Right lobe of liver (tissue), 6 donors: ENCODE measurements at places on chromosomes 5 and 9. TPM values are rescaled to one million over a fixed set of nuclear protein-coding genes. Genes with fewer than 3 reads are reported as not detected.

Gene ADGRV1
- total RNA-seq: 13.0 TPM

Gene EIF4EBP3
- 19.1 TPM for total RNA-seq

Gene PCDH12
- 1.9 TPM for total RNA-seq

Gene NFIB
- total RNA-seq: 32.0 TPM

Gene ACOT12
- total RNA-seq: 50.5 TPM

GRCh38 chr9:77808751-77809081 lies 160.6 kb upstream of the GNA14 start:
- no peak for DNase-seq

- DNase-seq: peak; percentile 45
These were observed 29.1 kb upstream of the IRX4 start for GRCh38 chr5:1911773-1912235.

DNA sequence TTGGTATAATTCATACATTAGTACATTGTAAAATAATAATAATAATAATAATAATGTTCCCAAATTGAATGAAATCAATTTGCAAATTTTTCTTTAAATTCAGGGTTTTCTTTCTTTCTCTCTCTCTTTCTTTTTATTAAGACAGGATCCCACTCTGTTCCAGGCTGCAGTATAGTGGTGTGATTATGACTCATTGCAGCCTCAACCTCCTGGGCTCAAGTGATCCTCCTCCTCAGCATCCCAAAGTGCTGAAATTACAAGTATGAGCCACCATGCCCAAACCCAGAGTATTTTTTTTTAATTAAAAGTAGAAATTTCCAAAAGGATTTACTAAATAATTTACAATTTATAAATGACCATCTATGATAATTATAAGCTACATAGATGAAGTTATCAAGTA lies 117.7 kb downstream of the HOMER1 start:
- DNase-seq: no peak

DNA sequence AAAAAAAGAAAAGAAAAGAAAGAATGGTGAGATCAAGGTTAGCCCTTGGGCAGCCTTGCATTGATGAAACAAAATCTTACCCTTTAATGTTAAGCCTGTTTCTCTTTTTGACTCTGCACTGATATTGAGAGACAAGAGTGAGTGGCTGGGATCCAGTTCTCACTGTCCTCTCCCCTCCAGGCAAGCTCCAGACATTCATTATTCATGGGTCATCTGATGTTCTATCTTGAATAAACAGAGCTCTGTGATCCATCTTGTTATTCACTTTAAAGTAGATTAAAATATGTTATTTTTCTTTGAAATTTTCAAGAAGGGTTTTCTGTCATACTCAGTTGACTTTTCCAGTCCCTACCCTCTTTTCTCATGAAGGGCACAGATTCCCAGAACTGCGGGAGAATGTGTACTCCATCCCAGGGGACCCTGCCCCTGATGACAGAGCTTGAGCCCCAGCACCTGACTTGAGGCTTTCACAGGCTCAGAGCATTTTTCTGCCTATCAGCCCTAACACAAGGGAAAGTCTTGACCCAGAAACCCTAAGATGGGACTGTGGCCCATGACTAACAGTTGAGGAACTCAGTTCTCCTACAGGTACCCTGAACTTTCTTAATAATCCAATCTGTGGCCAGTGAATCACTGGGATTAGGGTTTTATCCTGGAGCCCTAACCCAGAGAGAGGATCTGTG lies 24.1 kb downstream of the ACTL7B start:
- DNase-seq: no peak

DNA sequence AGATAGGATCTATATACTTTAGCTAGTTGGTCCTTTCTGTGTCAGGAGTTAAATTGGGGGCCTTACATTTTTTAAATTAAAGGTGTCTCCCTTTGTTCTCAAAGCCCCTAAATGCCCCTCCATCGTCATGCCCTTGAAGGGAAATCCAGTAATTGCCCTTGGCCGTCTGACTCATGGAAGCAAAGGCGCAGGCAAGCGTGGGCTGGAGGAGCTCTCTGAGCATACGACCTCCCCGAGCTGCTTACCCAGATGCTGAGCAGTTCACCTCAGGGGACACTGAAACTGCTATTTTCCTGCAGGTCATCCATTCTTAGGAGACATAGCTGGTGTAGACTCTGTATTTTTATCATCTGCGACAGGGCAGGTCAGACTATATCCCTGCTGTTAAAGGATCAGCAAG lies 23.0 kb downstream of the PCSK1 start:
- DNase-seq: no peak

- no peak for DNase-seq
These were observed 849.6 kb upstream of the DMAC1 start for GRCh38 chr9:8649160-8649559.

GRCh38 chr5:172115541-172115982 lies 72.5 kb downstream of the STK10 start:
- DNase-seq: no peak

GRCh38 chr9:91458906-91459305 lies 35.3 kb upstream of the NFIL3 start:
- no peak for DNase-seq

DNA sequence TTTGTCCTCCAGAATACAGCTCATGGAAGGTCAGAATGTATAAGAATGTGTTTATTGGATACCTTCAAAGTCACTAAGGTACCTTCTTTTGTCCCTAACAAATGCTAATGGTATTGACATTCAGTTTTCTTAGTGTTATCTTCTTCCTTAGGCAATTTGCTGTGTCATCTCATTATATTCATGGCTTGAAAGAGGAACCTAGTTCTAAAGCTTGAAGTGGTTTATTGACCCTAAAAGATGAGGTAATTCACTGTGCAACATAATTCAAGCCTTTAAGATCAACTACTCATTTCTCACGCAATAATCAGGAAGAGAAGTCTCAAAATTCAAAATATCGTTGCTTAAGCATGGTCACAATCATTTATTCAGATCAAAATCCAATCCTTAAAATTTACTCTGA lies 342.7 kb upstream of the RIOK2 start:
- no peak for DNase-seq

GRCh38 chr5:10474521-10475075 lies 32.9 kb downstream of the ROPN1L start:
- no peak for DNase-seq

DNA sequence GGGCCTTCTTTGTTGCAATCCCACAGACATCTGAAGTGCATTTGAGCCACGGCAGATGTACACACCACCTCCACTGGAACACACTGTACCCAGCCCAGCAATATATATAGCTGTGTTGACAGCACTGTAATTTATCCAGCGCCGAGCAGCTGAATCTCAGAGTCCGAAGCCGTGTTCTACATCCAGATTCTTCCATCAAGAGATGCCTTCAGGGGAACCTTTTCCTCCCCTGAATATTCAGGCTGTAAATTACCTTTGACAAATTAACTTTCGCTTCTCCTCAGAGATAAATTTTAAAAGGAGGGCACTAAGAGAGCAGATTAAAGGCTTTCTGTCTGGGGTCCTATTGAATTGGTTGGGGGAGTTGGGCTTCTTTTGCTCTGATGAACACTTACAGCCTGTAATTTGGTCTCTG lies 76.4 kb downstream of the ROR2 start:
- no peak for DNase-seq

- no peak for DNase-seq
These were observed 41.3 kb downstream of the PPARGC1B start for GRCh38 chr5:149771216-149771980.

- no peak for DNase-seq
These were observed 76.2 kb downstream of the ARHGAP26 start for GRCh38 chr5:142846406-142846805.

GRCh38 chr9:93659837-93660177 lies 83.4 kb downstream of the PHF2 start:
- DNase-seq: no peak

GRCh38 chr9:27276193-27277030 lies 20.5 kb downstream of the EQTN start:
- DNase-seq: no peak

DNA sequence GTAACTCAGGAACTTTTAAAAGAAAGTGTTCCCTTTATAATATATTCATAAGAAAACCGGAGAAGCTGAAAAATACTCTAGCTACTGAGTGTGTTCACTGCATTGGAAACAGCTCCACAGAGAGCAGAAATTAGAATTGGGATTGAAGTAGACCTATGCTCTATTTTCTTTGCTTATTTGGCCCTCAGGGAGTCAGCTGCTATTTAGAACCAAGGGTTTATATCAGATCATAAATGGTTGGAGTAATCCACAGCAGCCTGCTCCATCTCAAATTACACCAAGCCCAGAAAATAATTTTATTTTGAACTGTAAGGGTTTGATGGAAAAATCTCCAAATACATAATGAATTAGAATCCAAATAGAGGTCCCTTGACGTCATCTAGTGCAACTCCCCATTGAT lies 202.6 kb downstream of the ADAMTSL1 start:
- no peak for DNase-seq

DNA sequence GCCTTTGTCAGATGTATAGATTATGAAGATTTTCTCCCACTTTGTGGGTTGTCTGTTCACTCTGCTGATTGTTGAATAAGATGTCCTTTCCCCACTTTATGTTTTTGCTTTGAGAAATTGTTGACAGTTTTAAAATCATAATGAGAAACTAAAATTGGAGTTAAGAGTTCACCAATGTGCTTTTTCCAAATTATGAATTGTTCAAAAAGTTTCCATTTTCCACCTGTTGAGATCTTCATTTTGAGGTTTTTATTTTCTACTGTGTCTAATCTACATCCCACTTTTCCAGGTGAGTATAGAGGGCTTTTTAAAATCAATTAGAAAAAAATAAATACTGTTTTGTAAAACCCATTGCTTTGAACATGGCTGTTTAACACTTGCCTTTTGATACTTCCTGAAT lies 55.8 kb downstream of the LNPEP start:
- no peak for DNase-seq

GRCh38 chr9:90559075-90560073 lies 83.2 kb downstream of the DIRAS2 start:
- DNase-seq: no peak

- no peak for DNase-seq
These were observed 680.7 kb downstream of the PRR16 start for GRCh38 chr5:121144764-121145163.

DNA sequence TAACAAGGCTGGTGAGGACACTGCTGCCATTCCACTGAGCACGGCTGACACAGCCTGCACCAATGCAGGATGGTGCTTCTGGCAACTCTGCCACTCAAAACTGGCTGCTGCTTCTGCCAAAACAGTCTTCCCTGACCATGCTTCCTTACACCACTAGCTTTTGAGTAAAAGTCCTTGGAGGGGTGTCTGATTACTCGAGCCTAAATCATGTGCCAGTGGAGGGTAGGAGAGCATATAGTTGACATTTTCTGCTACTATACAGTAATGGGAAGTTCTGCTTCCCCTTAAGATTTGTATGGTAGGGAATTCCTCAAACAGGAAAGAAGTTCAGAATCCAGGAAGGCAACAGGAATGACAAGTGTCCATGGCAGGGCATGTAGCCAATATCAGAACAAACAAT lies 12.2 kb upstream of the PJA2 start:
- no peak for DNase-seq
